RCC 7860 (cell line): ENCODE measurements at places on chromosomes 1 and 21.
A peak's percentile ranks its signal among the peaks of the same experiment; 100 is the strongest.

- DNase-seq, result no peak
Observed at GRCh38 chr1:223650465-223650864, 15.0 kb downstream of the CAPN8 start.

DNA sequence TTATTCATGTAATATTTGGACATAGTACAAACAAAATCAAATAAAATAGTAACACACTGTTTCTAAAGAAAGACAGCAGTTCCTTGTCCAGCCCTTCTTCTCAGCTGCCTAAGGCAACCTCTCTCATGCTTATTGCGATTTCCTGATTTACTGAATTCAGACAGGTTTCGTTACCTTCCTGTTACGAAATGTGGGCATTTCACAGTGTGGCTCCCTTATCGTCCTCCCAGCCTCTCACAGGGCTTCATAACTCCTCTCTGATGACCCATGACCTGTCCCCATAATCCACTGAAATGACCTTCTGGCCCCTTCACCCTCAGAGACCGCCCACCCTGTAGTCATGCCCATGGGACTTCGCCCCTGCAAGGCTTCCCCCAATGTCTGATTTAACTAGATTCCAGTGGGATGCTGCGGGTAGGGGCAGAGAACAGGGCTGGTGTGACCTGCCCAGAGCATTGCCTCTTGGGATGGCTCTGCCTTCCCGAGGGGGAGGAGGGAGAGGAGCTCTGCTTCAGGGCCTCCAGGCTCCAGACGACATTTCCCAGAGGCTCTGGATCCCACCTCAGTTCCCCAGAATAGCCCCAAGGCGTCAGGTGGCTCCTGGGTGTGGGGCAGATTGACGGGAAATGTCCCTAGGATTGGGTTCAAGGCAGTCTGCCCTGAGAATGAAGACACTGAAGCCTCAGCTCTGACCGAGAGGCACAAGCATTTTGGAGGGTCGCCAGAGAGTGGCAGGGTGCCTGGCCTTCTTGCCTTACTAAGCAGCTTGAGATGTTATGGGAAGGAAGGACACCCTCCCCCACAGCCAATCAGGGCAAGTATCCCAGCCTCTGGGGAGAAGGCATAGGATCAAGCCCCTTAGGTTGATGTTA lies 20.6 kb downstream of the PADI2 start:
- no peak for DNase-seq

DNA sequence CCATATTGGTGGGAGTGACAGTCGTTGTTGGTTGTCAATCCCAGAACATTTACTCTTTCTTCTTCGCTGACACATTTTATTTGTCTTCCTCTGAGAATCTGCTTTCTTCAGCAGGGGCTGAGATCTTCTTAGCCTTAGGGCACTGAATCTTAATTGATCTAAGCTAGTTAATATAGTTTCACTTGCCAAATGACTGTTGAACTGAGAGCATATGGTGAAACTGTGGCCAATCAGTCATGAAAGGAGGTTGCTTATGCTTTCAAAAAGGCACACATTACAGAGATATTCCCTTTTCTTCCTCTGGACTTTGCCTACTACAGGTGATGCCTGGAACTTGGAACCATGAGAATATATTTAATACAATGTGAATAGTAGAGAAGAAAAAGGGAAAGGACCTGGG lies 60.0 kb upstream of the KIAA0040 start:
- DNase-seq, result no peak

DNA sequence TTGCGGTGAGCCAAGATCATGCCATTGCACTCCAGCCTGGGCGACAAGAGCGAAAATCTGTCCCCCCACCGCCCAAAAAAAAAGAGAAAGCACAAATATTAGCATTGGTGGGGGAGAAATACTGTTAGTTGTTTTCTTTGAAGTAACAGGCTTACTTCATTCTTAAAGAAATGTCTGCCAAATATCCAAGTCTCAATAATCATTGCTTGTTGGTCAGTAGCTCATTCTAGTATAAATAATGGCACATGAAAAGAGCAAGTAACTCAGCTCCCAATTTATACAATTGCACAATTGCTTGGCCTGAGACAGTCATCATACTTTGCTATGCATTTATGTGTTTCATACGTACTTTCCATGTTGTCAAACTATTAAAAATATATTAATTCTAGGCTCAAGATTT lies 499.2 kb upstream of the PLXNA2 start:
- DNase-seq, result no peak

DNA sequence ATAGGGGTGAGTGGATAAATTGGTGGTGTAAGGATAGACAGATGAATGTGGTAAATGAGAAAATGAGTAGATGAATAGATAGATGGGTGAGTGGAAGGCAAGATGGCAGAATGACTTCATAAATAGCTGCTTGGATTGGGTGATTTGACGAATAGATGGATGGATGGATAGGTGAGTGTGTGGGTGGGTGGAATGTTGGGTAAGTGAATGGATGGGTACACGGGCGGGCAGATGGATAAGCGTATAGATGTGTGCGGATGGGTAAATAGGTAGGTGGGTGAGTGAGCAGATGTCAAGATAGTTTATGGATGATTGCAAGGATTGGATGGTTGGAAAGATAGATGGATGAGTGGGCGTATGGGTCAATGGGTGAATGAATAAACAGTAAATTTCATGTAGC lies 59.3 kb downstream of the EPHB2 start:
- no peak for DNase-seq

GRCh38 chr1:208923456-208923855 lies 660.1 kb upstream of the CAMK1G start:
- no peak for DNase-seq

DNA sequence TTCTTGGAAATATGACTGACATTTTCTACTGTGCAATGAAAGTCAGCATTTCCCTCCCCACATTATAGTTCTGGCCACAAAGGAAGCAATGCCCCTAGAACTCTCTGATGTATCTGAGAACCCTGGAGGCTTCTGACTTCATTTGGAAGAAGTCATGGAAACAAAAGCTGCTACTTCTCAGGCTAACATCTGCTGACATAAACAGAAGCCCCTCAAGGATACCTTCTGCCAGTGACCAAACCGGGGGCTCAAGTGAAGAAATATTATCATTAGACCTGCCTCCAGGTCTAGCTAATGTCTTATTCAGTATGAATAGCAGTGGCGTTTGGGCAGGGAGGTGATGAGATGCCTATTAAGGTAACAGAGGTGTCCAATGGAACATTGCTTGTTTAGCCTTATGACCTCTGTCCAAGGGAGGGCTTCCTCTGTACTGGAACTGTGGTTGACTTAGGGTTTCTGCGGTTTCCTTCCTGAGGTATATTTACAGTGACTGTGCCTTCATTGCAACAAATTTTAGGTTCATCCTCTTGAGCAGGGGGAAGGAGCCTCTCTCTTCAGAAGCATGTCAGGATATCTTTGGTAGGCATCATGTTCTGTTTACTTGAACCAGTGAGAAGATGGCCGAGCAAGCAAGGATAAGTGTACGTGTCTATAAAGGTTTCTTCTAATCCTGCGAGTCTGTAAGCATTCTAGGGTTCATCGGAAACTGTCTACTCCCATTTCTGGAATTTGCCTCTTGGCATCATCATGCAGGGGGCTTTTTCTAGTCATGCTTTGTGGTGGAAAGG lies 161.7 kb downstream of the PBX1 start:
- no peak for DNase-seq

DNA sequence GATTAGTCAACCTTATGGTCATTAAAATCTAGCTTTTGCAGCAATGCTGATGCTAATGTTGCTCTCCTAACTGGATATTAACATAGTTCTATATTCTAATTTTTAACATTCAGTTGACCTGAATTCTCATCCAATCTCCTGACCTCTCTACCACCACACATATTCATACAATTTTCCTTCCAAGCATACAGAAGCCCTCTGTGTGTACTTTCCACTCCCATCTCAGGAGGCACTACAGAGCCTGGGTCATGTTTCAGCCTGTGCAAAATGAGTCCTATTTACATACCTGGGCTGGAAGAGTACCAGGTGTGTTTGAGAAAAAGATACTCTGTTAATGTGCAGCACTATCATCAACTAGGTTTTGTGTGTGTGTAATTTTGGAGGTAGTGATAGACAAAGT lies 486.3 kb downstream of the NEGR1 start:
- DNase-seq, result no peak

DNA sequence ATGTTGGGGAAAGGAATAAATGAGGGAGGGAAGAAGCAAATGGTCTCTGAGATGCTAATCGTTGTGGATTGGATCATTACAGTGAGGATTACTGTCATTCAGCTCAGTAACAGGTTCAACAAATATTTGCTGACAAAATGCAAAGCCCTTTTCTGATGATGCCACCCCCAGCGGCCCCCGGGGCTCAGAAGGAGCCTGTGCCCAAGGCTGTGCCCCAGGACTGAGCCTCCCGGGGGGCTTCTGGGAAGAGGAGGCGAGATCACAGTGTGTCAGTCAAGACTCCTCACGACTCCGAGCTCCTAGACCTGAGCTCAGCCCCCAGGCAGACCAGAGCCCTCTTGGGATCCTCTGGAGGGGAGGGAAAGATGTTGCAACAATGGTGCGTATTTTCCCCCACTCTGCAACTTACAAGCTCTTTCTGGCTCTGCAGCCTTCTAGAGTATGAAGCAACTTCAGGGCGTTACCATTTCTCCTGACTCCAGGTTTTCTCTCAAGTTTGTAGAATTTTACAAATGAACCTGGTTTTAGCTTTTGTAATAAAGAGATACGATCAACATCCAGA lies 20.8 kb downstream of the EPHA8 start:
- no peak for DNase-seq

DNA sequence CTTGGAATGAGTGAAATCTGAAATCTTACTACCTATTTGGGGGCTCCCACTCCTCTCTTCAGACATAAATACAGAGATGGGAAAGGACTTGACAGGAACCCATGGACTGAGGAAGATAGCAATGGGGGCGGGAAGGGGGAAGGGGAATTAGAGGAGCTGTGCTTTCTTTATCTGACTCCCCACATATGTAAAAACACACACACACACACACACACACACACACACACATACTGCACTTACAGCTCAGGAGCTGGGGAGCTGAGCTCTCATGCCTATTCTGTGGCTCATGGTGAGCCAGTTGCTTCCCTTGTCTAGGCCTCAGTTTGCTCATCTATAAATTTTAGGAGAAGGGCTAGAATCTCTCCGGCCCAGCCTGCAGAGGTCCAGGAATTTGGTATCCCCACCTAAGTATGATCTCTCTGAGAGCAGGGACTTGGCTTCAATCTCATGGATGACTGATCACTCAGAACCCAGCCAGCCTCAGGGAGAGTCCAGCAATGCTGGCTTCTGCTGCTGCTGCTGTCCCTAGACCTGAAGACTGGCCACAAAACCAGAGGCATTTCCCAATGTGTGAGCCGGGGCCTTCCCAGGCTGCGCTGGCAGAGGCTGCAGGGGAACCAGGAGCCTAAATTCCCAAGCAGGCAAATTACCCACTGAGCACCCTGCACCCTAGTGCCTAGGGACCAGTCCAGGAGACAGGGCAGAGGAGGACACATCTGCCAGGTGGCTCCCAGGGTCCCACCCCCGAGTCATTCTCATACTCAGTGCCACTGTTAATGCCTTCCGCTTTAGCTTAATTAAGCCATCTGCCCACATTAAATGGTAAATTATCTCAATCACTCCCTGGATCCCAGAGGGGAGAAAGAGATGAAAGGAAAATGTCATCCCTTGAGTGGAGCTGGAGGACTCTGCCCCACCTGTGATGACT lies 57.5 kb upstream of the RBM15 start:
- DNase-seq, result no peak

GRCh38 chr1:211344152-211344618 lies 17.6 kb downstream of the TRAF5 start:
- DNase-seq, result no peak

GRCh38 chr1:72936151-72936740 lies 653.9 kb upstream of the NEGR1 start:
- no peak for DNase-seq

DNA sequence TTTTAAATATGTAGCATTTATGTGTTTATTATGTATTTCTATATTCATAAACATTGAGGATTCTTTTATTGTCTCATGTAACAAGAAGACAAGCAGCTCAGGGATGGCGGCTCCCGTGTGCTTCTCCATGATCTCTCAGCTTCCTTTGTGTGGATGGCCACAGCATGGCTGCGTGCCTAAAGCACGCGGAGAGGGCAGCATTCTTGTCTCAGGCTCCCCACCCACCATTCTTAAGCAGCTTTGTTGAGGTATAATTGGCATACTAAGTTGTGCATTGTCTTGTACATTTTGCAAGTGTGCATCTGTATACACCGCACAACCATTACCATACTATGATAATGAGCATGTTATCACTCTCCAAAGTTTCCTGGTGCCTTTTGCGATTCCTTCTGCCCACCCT lies 81.6 kb downstream of the CAMTA1 start:
- DNase-seq, result no peak

- no peak for DNase-seq
Observed at GRCh38 chr1:87728169-87728568, 399.5 kb downstream of the LMO4 start.

- DNase-seq, result no peak
Observed at GRCh38 chr1:110786802-110787327, 86.1 kb upstream of the CD53 start.

GRCh38 chr1:228457017-228457395 lies 30.2 kb upstream of the RNF187 start:
- no peak for DNase-seq

DNA sequence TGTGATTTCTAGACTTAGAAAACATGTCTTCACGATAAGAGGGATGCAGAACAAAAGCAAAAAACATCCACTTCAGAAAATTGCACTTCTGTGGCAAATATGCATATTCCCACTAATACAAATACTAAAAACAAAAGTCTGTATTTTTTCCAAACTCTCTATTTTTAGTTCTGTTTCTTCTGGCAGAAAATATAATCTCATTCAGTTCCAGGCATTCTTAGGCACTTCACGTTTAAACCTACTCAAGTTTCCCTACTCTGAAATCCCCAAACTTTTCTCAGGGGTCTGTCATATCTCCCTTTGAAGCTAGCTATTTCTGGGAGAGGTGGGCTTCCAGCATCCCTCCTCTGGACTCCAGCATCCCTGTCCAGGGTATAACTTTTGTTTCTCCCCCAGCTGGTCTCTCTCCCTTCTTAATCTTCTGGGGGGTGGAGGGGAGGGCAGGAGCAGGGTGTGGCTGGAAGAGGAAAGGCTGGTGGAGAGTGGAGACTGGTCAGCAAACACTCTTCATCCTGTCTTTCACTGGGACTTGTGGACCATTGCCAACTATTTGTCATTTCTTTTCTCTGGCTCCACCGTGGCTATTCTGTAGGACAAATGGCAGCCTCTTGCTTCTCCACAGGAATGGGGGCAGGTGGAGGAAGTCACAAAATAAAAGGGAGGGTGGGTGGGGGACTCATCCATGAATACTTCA lies 19.6 kb upstream of the NCF2 start:
- peak; percentile 28 for DNase-seq

DNA sequence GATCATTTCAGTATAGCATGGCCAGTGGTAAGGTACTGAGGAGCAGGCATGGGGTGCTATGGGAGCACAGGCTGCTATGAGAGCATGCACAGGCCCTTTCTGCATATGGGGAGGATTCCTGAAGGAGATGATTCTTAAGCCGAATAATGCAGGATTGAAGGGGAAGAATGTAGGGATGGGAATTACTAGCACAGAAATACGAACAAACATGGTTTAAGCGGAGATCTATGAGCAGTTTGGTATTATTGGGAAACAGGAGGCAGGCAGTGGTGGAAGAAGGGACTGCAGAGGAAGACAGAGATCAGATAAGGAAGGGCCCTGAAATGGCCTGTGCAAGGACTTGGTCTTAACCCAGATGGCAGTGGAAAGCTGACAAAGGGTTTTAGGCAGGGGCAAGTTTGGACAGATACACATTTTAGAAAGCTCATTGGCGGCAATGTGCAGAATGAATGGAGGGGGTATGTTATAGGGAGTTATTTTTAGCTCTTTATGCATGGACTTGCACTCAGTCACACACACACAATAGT lies 1.7 kb downstream of the OSCP1 start:
- no peak for DNase-seq
